ENCODE measurements at places on chromosomes 3 and 15.
A peak's percentile ranks its signal among the peaks of the same experiment; 100 is the strongest.

- DNase-seq = no peak
These were observed 239.2 kb upstream of the IL12A start for GRCh38 chr3:159749406-159749805.

GRCh38 chr3:142929109-142929508, 34.4 kb downstream of the PAQR9 start:
- DNase-seq = peak; percentile 21

GRCh38 chr3:107604057-107604822, 81.5 kb downstream of the BBX start:
- DNase-seq = no peak

- no peak for DNase-seq
These were observed 49.2 kb downstream of the OXSR1 start for GRCh38 chr3:38214560-38214959.
